ENCODE measurements at places on chromosomes 7 and 10. TPM values are rescaled to one million over a fixed set of nuclear protein-coding genes. Genes with fewer than 3 reads are reported as not detected.

DNA sequence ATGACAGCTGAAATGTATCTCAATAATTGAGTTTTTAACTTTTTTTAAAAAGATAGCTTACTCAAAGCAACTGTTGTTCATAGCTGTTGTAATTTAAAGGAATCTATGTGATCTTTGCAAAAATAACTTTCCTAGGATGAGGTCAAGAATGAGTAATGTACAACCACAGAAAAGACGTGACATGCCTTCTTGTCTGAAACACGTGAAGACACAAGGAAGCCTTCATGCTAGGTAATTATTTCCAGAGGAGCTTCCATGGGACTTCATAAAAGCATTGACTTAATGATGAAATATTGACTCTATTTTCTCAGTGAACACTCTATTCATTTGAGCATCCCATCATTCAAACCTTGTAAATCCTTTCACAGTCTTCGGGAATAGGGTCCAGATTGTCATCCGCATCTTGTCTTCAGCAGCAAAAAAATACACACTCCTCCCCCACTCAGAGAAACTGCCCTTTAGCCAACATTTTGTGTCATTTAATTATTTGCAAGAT is 528.0 kb downstream of the NRG3 start:
- H3K4me1 ChIP-seq = peaks cover 4% of the 10 kb centered on the region
- H3K36me3 ChIP-seq = peaks cover 4% of the 10 kb centered on the region
- DNase-seq = no peak

GRCh38 chr7:50792342-50793119 is 9.8 kb upstream of the GRB10 start:
- peak; percentile 65 for DNase-seq
- peaks cover 33% of the 10 kb centered on the region for H3K36me3 ChIP-seq
- H3K4me3 ChIP-seq = peak overlapping the region; percentile 91
- H3K4me1 ChIP-seq = peaks cover 34% of the 10 kb centered on the region
- no peaks in the 10 kb centered on the region for H3K27me3 ChIP-seq
- peak overlapping the region; percentile 87 for H3K27ac ChIP-seq

- no peak overlapping the region for H3K27ac ChIP-seq
- no peaks in the 10 kb centered on the region for H3K27me3 ChIP-seq
- no peaks in the 10 kb centered on the region for H3K4me1 ChIP-seq
- H3K4me3 ChIP-seq = no peak overlapping the region
- H3K36me3 ChIP-seq = peaks cover 30% of the 10 kb centered on the region
Measured at GRCh38 chr7:16395121-16395520, 26.2 kb downstream of the CRPPA start.

DNA sequence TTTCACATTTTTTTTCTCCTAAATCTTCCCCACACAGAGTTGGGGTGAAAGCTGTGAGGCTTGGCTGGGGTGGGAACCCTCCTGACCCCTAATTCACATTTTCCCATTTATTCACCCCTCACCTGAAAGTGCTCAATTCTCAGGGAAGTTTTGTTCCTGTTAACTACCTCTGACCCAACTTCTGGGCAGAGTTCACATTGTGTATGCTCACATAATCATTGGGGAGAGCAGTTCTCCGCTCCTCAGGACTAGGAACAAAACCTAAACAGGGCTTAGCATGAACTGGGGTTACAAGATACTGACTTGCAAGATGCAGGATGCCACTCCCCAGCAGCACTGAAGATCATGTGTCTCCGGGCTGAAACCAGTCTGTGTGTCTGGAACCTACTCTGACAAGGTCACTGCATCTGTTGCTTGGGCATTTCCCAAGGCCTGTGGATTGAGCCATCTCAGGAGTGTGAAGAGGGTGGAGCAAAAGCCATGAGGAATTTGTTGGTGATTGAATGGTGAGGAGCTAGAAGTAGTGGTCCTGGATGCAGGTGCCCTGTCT is 258.1 kb upstream of the IGFBP3 start:
- no peak overlapping the region for H3K27ac ChIP-seq
- H3K4me1 ChIP-seq = no peaks in the 10 kb centered on the region
- no peaks in the 10 kb centered on the region for H3K27me3 ChIP-seq
- no peak overlapping the region for H3K4me3 ChIP-seq

Gene LRIT1
- total RNA-seq = not detected

- H3K27ac ChIP-seq = no peak overlapping the region
- no peak for DNase-seq
- no peaks in the 10 kb centered on the region for H3K36me3 ChIP-seq
- no peak overlapping the region for H3K4me3 ChIP-seq
Measured at GRCh38 chr7:8597565-8597964, 164.2 kb downstream of the NXPH1 start.

Data from Calu3 (cell line).